Uterus (tissue), 4 donors: ENCODE measurements at places on chromosomes 12 and 14. TPM values are rescaled to one million over a fixed set of nuclear protein-coding genes. Genes with fewer than 3 reads are reported as not detected.

The CLSTN3 gene
- 48.1 TPM for total RNA-seq

DNA sequence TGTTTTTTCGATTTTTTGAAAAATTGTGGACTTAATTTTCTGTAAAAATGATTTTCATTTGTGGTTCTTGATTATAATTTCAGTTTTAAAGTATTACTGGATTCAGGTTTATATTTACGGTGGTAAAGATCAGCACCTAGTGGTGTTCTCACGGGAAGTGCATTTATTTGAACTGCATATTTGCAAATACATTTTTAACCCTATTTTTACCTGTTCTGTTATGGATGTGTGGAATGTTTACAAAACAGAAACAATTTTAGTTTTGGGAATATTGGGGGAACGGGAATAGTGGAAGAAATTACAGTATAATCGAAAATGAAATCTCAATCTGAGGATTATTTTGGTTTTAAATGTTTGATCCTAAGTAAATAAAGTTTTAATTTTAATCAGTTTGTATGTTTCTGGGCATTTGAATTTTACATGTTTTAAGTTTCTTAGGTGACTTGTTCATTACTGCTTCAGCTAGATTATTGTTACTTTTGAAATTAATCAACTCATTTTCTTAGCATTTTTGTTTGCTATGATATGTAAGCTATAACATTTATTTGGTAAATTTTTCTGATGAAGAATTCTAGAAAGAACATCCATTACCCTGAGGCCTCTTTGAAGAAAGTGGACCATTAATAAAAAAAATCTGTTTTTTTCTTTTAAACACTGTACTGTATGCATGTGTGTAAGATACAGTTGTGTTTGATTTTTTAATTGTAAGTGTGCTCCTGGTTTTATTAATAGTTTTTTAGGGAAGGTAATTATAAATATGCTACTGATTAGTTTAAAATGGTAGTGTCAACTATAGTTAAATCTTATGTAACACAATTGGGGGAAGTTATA is 942 bp downstream of the ATF7IP start:
- H3K4me1 ChIP-seq = peaks cover 6% of the 10 kb centered on the region
- DNase-seq = no peak
- H3K27ac ChIP-seq = peak overlapping the region; percentile 99
- H3K27me3 ChIP-seq = no peaks in the 10 kb centered on the region
- H3K4me3 ChIP-seq = peak overlapping the region; percentile 52

GRCh38 chr14:69859591-69859990 is 19.6 kb upstream of the SMOC1 start:
- no peak overlapping the region for H3K4me3 ChIP-seq
- no peaks in the 10 kb centered on the region for H3K27me3 ChIP-seq
- H3K4me1 ChIP-seq = no peaks in the 10 kb centered on the region
- no peaks in the 10 kb centered on the region for H3K36me3 ChIP-seq

- H3K27me3 ChIP-seq = no peaks in the 10 kb centered on the region
- H3K4me1 ChIP-seq = no peaks in the 10 kb centered on the region
- no peaks in the 10 kb centered on the region for H3K36me3 ChIP-seq
Observed at GRCh38 chr14:76729953-76730505, 31.2 kb upstream of the VASH1 start.

GRCh38 chr12:14619741-14620501 is 52.2 kb upstream of the PLBD1 start:
- H3K27ac ChIP-seq = no peak overlapping the region
- no peak overlapping the region for H3K4me3 ChIP-seq
- H3K4me1 ChIP-seq = no peaks in the 10 kb centered on the region

GRCh38 chr12:90455756-90456155 is 499.2 kb downstream of the CCER1 start:
- H3K27ac ChIP-seq = no peak overlapping the region
- DNase-seq = no peak
- no peaks in the 10 kb centered on the region for H3K4me1 ChIP-seq
- no peaks in the 10 kb centered on the region for H3K36me3 ChIP-seq

The KDM2B gene
- total RNA-seq = 26.3 TPM

- no peaks in the 10 kb centered on the region for H3K27me3 ChIP-seq
- H3K36me3 ChIP-seq = no peaks in the 10 kb centered on the region
- no peak overlapping the region for H3K4me3 ChIP-seq
- no peak for DNase-seq
Observed at GRCh38 chr12:8813572-8814357, 8.7 kb upstream of the A2ML1 start.

- no peaks in the 10 kb centered on the region for H3K36me3 ChIP-seq
- no peak for DNase-seq
- H3K27ac ChIP-seq = no peak overlapping the region
- no peaks in the 10 kb centered on the region for H3K27me3 ChIP-seq
- no peaks in the 10 kb centered on the region for H3K4me1 ChIP-seq
Observed at GRCh38 chr12:44889162-44889561, 13.0 kb upstream of the NELL2 start.

The RPS6KL1 gene
- 0.26 TPM for total RNA-seq

GRCh38 chr14:39772627-39773026 is 340.4 kb upstream of the FBXO33 start:
- H3K27me3 ChIP-seq = no peaks in the 10 kb centered on the region
- H3K4me1 ChIP-seq = no peaks in the 10 kb centered on the region
- no peaks in the 10 kb centered on the region for H3K36me3 ChIP-seq
- no peak for DNase-seq

The TMEM119 gene
- total RNA-seq = 13.2 TPM

GRCh38 chr14:66078006-66078405 is 408.2 kb upstream of the CCDC196 start:
- H3K4me1 ChIP-seq = no peaks in the 10 kb centered on the region
- H3K36me3 ChIP-seq = no peaks in the 10 kb centered on the region
- no peak for DNase-seq

The HPD gene
- not detected for total RNA-seq

DNA sequence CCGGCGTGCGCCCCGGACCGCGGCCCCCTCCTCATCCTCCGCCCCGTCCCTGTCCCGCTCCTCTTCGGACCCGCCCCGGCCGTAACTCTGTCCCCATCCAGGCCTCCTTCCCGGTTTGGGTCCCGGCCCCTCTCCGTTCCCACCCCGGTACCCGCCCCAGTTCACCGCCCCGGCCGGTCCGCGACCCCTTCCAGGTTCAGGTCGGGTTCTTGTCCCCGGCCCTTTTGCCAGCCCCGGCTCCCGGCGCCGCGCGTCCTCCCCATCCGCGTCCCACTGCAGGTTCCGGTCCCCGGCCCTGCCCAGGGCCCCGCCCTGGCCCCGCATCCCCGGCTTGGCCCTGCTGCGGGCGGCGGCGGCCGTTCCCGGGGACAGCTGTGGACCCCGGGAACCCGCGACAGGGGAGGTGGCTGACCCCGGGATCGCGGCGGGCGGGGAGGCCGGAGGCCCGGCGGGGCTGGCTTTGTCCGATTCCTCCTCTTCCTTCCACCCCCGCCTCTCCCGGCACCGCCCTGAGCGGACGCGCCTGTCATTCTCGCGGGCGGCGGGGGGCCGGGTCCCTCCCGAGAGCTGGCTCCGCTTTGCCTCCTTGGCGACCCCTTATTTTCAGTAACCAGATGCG is 601 bp downstream of the KLC1 start:
- no peaks in the 10 kb centered on the region for H3K36me3 ChIP-seq
- DNase-seq = peak; percentile 56
- H3K4me1 ChIP-seq = no peaks in the 10 kb centered on the region
- no peaks in the 10 kb centered on the region for H3K27me3 ChIP-seq
- H3K4me3 ChIP-seq = peak overlapping the region; percentile 86
- peak overlapping the region; percentile 97 for H3K27ac ChIP-seq

DNA sequence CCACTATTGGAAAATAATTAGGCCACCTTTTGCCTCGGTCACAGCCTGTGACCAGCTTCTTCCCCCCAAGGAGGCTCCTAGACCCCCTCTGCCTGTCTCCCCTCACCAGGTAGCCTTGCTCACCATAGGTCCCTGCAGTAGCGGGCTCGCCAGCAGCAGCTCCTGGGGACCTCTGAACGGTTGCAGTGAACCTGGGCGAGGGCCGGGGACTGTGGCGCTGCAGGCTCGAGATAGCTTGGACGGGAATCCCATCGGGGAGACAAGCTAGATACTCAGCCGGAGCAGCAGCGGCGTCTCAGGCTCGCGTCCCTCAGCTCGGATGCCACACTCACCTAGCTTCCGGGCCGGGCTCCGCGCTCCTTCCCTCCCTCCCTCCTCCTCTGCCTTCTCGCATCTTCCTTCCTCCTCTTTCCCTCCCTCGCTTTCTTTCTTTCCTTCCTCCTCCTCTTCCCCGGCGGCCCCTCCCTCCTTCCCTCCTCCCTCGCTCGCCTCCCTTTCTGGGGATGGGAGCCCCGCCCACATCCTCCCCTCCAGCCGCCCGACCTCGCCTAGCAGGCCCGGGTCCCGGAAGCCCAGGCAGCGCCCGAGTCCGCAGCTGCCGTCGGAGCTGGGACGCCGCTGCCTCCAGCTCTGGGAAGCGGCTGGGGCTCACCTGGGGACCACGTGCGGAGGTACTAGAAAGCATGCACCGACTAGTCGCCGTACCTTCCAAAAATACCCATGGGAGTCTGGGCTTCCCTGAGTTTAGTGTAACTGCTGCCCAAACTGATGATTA is at the start of gene BMP4:
Gene BMP4 (minus strand): TSS at position 399 of the 775 bp plus-strand sequence. CDS start 4,603 bp downstream, outside the sequence.
- no peaks in the 10 kb centered on the region for H3K36me3 ChIP-seq
- peak; percentile 83 for DNase-seq
- peak within 1 kb of the TSS; percentile 42 for H3K4me3 ChIP-seq
- peak within 1 kb of the TSS; percentile 81 for H3K27ac ChIP-seq
- peaks cover 3% of the 10 kb centered on the region for H3K27me3 ChIP-seq

The ANKRD52 gene
- 22.0 TPM for total RNA-seq

GRCh38 chr14:96876747-96877146 is 79.6 kb downstream of the VRK1 start:
- no peaks in the 10 kb centered on the region for H3K36me3 ChIP-seq
- no peak overlapping the region for H3K4me3 ChIP-seq
- no peak for DNase-seq
- no peaks in the 10 kb centered on the region for H3K27me3 ChIP-seq

The TMEM253 gene
- total RNA-seq = not detected

DNA sequence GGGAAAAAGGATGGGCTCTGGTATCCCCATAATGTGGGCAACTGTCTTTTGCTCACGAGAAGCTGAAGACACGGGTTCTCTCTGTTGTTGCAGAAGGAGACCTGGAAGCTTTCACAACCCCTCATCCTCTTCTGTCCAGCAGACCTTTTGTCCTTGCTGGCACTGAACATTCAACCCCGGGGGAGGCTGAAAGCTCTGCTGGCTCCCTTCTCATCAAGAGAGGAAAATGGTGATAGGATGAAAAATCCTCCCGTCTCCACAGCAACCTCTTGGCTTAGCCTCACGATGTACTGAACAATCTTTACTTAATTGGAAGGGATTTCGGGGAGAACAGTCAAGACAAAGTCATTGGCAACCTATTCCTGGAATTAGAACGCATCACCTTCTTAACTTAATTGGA is 39.0 kb downstream of the ELK3 start:
- H3K36me3 ChIP-seq = no peaks in the 10 kb centered on the region
- no peak overlapping the region for H3K4me3 ChIP-seq
- peak overlapping the region; percentile 88 for H3K27ac ChIP-seq
- H3K27me3 ChIP-seq = no peaks in the 10 kb centered on the region

- H3K4me1 ChIP-seq = no peaks in the 10 kb centered on the region
- no peaks in the 10 kb centered on the region for H3K36me3 ChIP-seq
- no peaks in the 10 kb centered on the region for H3K27me3 ChIP-seq
- H3K27ac ChIP-seq = no peak overlapping the region
- no peak for DNase-seq
Observed at GRCh38 chr12:88501972-88502938, 78.0 kb downstream of the KITLG start.

DNA sequence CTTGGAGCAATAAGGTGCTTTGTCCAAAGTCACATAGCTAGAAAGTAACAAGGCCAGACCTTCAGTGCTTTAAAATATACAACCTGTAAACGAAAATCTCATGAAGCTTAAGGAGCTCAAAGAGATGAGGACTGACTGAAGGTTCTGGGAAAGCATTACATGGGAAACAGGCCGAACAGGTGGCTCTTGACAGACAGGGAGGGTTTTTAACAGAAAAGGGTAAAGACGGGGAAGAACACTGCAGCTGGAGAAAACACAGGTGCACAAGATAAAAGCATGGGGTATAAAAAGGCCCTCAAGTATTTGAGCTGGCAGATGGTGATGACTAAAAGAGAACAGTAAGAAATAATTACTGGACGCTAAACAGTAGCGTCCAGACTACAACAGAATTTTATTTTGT is 257.2 kb downstream of the NELL2 start:
- no peaks in the 10 kb centered on the region for H3K4me1 ChIP-seq
- H3K27me3 ChIP-seq = no peaks in the 10 kb centered on the region
- no peak overlapping the region for H3K27ac ChIP-seq
- no peaks in the 10 kb centered on the region for H3K36me3 ChIP-seq
- no peak overlapping the region for H3K4me3 ChIP-seq
- no peak for DNase-seq

The RDH12 gene
- not detected for total RNA-seq

- no peaks in the 10 kb centered on the region for H3K4me1 ChIP-seq
- H3K27me3 ChIP-seq = no peaks in the 10 kb centered on the region
- no peak for DNase-seq
Observed at GRCh38 chr12:112430929-112431328, 12.2 kb downstream of the PTPN11 start.

GRCh38 chr12:79681008-79681590 is 9.7 kb downstream of the PAWR start:
- no peak for DNase-seq
- no peak overlapping the region for H3K27ac ChIP-seq
- no peaks in the 10 kb centered on the region for H3K4me1 ChIP-seq
- H3K36me3 ChIP-seq = no peaks in the 10 kb centered on the region

DNA sequence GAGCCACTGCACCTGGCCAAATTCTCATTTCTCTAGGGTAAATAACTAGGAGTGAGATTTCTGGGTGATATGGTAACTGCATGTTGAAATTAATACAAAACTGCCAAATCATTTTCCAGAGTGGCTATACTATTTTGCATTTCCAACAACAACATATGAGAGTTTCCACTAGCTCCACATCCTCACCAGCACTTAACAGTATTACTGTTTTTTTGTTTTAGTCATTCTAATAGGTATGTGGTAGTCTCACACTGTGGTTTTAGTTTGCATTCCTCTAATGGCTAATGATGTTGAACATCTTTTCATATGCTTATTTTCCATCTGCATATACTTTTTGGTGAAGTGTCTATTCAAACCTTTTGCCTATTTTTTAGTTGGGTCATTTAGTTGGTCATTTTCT is 5.8 kb upstream of the ZFP36L1 start:
- no peak overlapping the region for H3K27ac ChIP-seq
- no peaks in the 10 kb centered on the region for H3K36me3 ChIP-seq
- no peak for DNase-seq
- H3K27me3 ChIP-seq = no peaks in the 10 kb centered on the region
- H3K4me3 ChIP-seq = no peak overlapping the region
- H3K4me1 ChIP-seq = no peaks in the 10 kb centered on the region

DNA sequence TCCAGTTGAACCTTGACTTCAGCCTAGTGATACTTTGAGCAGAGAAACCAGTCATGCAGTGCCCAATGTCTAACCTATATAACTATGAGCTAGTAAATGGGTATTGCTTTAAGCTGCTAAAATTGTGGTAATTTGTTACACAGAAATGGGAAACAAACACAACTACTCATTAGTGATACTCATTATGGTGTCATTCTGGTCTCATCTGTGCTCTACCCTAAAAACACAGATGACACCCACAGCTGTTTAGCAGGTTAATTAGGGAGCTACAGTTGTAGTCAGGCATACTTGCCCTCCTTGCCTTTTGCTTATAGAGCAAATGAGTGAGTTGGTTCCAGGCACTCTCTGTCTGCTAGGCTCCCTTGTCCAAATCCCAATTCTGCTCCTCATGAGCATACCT is 50.0 kb upstream of the ATF7IP start:
- no peaks in the 10 kb centered on the region for H3K27me3 ChIP-seq
- no peak for DNase-seq
- H3K4me1 ChIP-seq = no peaks in the 10 kb centered on the region
- no peaks in the 10 kb centered on the region for H3K36me3 ChIP-seq
- no peak overlapping the region for H3K27ac ChIP-seq
- H3K4me3 ChIP-seq = no peak overlapping the region
